CD4-positive, alpha-beta T cell treated with Interferon alpha-2 for 1 hour (primary cell): ENCODE measurements at places on chromosomes 1 and 21.

- DNase-seq, result no peak
Observed at GRCh38 chr1:27033043-27033746, 20.5 kb upstream of the TENT5B start.

- DNase-seq, result no peak
Observed at GRCh38 chr1:163056831-163057230, 12.3 kb upstream of the RGS4 start.

- no peak for DNase-seq
Observed at GRCh38 chr1:92511541-92511940, 24.8 kb upstream of the GFI1 start.

DNA sequence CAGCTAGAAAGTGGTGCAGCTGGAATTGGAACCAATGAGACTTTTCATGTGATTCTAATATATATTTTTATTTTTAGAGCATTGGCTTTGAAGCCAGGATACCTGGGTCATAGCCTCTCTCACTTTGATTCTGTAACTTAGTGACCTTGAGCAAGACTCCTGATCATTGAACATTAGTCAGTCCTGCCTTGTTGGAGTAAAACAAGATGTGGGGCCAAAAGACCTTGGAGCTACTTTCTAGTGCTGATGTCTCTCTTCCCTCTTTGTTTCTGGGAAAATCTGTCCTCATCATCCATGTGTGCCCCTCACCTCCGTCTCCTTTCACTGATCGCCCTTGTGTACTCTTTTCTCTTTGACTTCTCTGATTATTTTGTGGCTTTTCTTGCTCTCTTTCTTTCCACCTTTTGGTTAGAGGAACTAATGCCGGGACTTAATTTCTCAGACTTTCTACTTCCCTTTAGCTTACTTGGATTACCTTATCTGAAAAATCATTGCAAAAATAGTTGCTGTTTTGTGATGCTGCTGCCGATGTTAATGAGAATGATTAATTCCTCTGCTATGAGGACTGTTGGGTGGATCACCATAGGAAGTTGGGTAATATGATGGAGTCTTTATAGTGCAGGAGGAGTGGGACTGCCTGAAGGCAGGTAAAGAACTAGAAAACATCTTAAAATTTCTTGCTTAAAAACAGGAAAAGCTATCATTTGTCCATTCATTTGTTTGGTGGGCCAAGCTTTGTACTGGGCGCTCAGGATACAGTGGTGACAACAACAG is 72.0 kb downstream of the NOS1AP start:
- DNase-seq, result no peak

GRCh38 chr1:147808025-147808424 is 47.6 kb upstream of the GJA5 start:
- no peak for DNase-seq

- no peak for DNase-seq
Observed at GRCh38 chr1:111164151-111164550, 24.1 kb downstream of the CEPT1 start.
